ENCODE measurements at places on chromosomes 16 and 17.

DNA sequence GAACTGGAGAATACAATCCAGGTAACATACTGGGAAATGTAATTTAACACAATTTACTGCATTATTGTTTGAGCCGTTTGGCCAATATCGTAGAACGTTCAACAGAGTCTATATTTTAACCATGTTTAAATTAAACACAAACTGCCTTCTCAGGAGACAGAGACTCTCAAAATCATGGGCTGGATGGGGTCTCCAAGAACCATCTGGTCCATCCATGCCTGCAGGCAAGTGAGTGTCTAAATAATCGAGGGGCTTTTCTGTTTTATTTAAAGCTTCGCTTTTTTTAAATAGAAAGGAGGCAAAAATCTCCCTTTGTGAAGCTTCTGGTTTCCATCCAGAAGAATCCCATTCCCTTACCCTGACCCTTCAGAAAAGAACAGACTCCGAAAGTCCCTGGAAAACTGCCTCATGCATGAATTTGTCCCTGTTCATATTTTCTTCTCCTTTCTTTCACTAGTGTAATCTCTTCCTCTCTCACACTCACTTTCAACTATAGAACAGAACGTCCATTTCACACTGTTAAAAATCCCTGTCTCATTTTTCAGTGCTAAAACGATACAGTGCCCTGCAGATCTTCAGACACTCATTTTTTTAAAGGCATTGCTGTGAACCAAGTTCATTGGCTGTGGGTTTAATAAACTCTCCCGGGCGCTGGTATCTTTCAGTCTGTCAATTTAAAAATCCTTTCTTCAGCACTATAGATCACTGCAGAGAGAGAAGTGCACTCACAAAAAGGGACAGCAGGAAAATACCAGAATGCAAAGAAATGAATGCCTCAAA, 111.4 kb upstream of the TOM1L1 start:
- no peak for DNase-seq

DNA sequence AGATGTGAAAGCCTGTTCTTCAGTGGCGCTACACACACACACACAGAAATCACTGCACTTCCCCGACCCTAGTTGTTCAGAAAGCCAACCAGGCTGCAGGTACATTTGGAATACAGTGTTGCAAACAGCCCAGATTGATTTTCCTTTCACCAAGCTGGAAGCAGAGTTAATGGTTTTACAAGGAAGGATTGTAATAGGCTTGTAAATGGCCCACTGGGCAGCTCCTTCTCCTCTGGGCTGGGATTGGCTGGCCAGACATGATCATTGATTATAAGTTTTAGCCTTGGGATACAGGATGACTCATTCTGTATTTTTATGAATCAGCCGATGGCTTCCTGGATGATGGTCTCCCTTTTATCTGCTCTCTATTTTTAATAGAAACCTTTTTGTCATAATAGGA, 2.5 kb downstream of the VAT1L start:
- DNase-seq: no peak

GRCh38 chr17:72622661-72623433, 469.6 kb downstream of the SLC39A11 start:
- no peak for DNase-seq

DNA sequence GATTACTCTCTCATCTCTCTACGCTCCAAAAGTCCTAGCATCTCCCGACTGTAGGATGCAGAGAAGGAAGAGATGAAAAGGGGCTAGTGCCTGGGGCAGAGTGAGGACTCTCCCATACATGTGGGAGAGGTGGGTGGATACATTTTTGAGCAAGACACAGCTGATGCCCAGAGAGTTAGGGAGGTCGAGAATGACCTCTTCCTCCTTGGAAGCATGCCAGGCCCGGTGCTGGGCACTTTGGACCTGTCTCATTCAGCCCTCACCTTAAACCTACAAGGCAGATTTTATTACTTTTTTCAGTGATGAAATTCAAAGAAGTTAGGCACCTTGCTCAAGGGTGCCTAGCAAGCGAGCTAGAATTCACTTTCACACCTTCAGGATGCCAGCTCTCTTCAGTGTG, 38.2 kb downstream of the WSCD1 start:
- no peak for DNase-seq

DNA sequence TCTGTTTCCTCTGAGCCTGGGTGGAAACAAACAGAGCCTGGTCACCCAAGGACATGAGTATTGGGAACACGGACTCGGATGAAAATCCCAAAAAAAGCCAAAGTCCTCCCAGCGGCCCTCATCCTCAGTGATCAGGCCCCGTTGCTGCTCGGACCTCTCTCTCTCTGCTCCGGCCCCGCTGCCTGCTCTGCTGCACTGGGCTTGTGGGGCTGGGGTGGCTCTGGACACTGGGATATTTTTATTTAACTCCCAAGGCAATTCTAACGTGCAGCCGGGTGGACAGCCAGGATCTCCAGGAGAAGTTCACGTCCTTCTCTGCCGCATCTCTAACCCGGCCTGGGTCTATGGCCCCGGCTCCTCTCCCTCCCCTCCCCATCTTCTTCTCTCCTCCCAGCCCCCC, 280.9 kb upstream of the TNRC6C start:
- no peak for DNase-seq

GRCh38 chr17:63644846-63645245, 22.6 kb downstream of the MAP3K3 start:
- no peak for DNase-seq

- DNase-seq: no peak
These were observed 114.4 kb downstream of the GRIN2A start for GRCh38 chr16:10067835-10068234.

DNA sequence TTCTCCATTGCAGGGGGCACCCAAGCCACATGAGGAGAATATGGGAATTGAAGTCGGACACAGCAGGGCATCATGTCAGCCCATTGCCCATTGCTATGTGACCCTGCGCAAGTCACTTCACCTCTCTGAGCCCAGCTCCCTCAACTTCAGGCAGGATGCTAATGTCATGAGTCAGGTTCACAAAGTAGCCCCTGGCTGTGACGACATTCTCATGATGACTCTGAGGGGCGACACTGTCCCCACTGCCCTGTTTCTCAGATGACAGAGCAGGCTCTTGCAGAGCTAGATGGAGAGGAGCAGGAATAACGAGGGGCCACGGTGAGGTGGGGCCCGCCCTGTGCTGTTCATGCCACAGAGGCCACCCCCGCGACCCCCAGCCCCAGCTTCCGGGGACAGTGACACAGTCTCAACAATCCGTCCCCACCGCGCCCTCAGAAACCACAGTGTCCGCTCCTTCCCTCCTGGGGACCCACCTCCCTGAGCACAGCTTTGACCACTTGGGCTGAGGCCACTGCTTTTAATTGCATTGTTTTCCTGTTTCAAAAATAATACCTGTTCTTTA, 13.2 kb upstream of the ZNF469 start:
- no peak for DNase-seq

DNA sequence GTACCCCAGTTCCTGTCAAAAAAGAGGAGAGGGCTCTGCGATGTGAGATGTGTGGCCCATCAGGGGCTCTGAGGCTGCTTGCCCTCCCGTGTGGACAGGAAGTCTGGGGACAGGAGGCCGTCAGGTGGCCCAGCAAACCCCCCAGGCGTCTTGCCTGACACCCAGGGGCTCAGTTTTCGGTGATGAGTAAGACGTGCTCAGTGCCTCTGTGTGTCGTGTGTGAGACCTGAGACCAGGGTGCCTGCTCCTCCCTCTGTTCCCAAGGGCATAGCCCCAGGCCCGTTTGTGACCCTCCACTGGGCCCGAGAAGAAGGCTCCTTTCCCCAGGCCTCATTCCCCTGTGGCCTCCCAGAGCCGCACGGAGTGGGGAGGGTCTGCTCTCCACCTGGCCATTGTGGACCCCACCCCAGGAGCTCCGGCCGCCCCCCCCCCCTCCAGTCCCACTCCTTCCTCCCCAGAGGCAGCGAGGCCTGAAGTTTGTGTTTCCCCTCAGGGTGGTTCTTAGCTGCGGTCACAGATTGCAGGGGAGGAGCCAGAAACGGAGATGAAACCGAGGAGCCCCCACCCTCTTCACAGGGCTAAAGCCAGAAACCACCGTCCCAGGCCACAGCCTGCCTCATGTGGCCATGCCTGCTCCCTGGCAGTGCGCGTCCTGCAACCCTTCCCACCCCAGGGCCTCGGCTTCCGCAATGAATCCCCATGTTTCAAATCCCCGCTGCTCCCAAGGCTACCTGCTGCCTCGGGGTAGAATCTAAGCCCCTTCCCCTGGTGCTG, 4.9 kb upstream of the ACTG1 start:
- no peak for DNase-seq

DNA sequence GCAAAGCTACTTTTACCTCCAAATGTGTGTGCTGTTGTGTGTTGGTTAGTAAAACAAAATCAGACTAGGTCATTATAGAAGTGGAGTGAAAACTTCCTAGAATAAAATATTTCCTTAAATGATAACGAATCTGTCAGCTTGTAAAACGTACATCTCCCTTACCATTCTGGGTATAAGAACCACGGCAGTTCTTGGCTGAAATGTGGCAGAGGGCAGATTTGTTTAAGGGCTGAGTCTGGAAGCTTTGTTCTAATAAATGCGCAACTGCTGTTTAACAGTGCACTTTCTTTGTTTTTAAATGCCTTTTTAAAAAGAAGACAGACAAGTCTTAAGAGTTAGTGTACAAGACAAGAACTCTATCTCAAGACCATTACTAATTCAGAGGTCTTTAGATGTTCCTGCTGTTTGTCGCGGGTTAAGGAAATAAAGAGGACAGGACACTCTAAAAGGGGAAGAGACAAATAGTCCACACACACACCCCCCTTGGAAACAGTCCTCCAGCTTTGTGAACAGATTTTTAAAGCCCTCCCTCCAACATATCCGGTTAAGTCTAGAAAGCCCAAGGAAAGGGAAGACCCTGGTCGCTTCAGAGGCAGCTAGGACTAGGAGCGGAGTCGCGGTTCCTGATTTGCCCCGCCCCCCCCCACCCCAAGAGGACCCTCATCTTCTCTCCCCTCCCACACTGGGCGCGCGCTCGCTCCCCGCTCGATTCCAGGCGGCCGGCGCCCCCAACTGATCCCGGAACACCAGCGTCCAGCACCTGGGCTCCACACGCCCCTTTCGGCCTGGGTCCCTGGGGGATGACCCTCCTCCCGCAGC, 658 bp downstream of the SYNRG start:
- DNase-seq: peak; percentile 6

DNA sequence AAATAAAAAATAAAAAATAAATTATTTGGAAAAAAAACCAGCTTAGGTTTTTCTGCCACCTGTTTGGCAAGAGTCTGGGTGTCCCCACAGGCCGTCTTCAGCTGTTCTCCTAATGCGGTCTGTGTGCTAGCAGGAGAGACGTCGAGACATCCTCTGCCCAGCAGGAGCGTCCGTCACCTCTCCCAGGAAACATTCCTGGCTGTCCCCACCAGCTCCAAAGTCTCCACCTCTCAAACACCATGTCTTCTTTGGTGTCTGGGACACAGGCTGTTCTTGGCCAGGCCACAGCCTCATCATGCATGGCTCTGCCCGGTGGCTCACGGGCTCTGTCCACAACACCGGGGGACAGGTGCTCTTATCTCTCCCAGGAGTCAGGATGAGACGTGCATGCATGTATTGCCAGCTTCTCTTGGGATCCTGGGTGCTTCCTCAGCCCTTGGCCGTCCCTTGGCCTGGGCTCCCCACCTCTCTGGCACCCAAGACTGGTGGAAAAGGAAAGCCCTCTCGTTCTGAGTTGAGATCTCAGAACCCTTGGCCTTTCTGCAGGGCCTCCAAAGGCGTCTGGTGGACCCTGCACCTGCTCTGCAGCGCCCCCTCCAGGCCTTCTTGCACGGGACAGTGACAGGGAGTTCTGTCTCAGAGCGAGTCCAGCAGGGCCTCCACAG, 84.9 kb upstream of the CBX4 start:
- no peak for DNase-seq

DNA sequence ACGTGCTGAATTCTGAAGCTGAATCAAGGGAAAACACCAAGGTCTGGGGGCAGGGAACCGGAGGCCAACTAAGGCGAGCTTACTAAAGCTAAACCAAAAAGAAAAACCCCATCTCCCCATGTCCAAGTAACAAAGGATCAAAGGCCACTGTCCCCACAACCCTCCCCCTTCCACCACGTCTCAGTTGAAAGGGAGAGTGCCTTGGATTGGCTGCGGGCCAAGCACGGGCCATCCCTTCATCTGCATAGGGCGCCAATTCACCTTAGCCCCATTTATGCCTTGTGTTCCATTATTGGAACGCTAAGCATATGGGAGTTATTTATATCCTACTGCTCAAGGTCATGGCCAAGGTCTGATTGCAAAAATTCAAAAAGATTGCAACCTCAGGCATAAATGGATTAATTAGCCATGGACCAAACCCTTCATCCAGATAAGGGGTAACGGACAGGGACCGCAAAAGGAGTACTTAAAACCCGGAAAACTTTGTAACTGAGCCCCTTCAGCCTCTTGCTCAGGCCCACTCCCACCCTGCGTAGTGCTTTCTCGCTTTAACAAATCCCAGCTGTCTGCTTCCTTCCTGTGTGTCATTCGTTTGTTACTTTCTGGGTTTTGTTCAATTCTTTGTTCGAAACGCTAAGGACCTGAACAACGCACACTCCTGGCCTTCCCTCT, 740 bp upstream of the ATP6V0D1 start:
- DNase-seq: no peak

GRCh38 chr16:27107185-27107592, 40.5 kb downstream of the C16orf82 start:
- no peak for DNase-seq

- DNase-seq: peak; percentile 46
These were observed 567 bp downstream of the SOX9 start for GRCh38 chr17:72121164-72122009.

All from H4 (cell line).